ENCODE measurements at places on chromosomes 13 and 19.

DNA sequence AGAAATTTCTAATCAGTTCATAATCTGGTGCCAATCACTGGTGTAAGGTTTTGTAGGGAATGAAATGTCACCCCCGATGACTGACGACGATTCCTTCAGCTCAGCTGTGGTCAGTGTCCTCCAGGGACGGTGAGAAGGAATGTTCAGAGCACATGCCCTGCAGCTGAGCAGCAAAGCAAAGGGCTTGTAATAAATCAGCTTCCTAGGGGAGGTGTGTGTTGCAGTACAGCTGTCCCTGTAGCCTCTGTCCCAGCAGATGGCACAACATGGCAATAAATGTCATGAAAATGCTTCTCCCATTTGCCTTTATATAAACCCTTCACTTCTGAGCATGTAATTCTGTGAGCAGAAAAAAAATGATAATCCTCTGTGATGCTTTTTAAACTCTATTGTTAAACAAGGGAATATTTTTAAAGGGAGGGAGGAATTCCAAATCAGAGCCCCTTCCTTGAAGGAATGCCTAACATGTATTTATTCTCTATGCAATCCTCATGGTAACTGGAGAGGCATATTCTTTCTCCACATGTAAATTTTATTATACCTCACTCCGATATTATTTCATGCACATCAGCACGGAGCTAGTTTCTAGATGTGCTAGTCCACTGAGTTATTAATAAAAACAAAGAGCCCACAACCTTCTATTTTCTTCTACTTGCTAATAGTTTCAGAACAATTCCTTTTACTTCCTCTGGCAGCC lies 102.5 kb downstream of the FAM216B start:
- DNase-seq = no peak

GRCh38 chr19:34879563-34879962 lies 47.1 kb upstream of the ZNF30 start:
- DNase-seq = no peak

DNA sequence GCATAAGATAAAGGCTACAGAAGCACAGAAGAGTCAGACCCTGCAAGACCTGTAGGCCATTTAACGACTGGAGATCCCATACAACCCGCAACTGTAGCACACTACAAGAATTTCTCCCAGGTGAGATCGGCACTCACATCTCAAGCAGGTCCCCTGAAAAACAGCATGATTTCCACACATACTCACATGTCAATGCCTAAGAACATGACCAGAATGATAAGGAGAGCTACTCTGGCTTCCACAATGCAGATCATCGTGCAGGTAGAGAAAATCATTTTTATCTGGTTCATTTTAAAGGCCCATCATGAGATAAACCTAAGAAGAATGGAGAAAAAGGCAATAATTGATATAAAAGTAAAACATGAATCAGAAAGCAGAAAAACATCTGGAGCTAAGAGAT lies 17.5 kb upstream of the PEG3 start:
- DNase-seq = no peak

DNA sequence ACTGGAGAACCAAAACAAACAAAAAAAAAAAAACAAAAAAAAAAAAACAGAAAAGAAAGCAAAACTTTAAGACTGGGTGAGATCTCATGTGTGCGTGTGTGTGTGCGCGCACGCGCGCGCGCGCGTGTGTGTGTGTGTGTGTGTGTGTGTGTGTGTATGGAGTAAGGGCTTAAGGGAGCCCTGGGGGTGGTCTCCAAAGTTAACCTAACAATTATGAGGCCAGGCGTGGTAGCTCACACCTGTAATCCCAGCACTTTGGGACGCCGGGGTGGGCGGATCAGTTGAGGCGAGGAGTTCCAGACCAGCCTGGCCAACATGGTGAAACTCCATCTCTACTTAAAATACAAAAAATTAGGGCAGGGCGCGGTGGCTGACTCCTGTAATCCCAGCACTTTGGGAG lies 46.7 kb downstream of the CYP4F22 start:
- DNase-seq = no peak

GRCh38 chr13:93172109-93172508 lies 54.5 kb upstream of the GPC6 start:
- DNase-seq = no peak

GRCh38 chr19:4267101-4267900 lies 11.8 kb upstream of the SHD start:
- DNase-seq = peak; percentile 70

DNA sequence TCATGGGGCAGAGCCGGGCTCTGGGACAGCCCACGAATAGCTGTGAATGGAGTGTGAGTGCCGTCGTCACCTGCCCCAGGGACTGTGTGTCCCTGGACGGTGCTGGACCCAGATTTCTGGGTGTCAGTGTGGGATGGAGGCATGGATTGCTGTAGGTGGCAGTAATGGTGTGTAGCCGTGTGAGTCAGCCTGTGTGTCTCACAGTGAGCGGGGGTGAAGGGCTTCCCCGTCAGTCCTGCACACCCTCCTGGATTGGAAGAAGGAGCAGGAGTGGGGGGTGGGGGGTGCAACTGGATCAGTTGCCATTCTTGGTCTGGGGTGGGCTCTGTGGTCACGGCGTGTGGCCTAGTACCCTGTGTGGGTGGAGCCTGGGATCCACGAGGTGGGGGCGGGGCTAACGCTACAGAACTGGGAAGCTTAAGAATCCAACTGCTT lies 6.5 kb upstream of the LTBP4 start:
- DNase-seq = no peak
